ENCODE measurements at places on chromosomes 7 and 10.

DNA sequence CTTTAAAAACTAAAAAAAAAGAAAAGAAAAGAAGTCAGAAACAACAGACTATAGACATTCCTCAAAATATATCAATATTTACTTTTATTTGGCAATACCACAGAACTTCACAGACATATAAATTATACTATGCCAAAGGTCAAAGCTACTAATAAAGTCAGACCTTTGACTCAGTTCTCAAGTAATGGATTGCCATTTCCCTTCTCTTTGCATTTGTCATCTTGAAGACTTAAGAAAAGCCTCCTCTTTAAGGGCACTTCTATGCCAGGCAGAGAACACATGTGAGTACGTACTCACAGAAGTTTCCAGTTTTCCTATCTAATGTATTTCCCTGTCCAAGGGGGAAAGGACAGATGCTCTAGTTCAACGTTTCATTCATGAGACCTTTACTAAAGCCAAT is 37.6 kb downstream of the TNPO3 start:
- no peak for DNase-seq

GRCh38 chr10:29535012-29535777 is 99.6 kb downstream of the SVIL start:
- no peak for DNase-seq

DNA sequence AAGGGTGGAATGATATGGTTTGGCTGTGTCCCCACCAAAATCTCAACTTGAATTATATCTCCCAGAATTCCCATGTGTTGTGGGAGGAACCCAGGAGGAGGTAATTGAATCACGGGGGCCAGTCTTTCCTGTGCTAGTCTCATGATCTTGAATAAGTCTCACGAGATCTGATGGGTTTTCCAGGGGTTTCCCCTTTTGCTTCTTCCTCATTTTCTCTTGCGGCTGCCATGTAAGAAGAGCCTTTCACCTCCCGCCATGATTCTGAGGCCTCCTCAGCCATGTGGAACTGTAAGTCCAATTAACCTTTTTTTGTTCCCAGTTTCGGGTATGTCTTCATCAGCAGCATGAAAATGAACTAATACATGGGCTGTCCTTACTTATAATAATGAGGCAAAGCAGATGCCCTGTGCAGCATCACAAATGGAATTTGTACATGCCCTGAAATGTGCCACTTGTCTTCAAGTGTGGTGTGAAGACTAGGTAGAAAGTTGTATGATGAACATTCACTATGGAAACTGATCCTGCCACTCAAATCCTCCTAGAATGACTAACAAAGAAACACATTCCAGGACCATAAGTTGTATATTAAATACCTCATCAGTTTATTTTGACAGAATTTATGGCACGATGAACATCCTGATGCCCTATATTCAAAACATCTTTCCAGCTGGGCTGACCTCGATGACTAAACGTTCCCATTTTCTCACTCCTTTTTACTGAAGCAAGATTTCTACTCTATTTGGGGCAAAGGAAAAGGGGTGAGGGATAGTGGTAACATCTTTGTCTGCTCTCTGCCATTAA is 122.8 kb upstream of the CTTNBP2 start:
- no peak for DNase-seq

- DNase-seq: no peak
These were observed 162.3 kb upstream of the MTPN start for GRCh38 chr7:136139417-136139816.

DNA sequence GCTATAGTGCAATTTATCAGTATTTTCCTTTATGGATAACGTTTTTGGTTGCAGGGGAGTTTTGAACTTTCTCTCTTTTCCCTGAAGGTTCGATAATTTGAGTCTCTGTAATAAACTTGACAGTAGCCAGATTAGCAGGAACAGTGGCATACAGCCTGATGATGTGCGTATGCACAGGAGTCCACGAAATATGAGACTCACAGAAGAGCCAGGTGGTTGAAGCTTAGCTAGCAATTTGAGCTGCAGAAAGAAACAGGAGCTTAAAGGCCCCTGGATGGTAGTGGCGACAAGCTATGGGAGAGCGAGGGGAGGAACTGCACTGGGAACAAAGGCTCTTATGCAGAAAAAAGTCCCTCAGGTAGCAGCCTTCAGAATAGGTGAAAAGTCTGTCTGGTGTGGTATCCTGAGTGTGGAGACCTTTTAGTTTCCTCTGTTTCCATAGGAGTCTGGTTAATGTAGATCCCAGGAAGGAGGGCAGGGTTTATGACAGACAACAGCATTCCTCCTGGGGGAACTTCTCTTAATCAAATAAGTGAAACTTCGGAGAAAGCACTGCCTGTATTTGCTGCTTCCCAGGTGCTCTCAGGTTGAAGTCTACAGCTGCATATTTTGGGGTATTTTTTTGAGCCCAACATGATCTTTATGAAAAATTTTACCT is 32.7 kb downstream of the FANK1 start:
- DNase-seq: no peak

- no peak for DNase-seq
These were observed 277.1 kb upstream of the POM121L12 start for GRCh38 chr7:52758356-52758755.

DNA sequence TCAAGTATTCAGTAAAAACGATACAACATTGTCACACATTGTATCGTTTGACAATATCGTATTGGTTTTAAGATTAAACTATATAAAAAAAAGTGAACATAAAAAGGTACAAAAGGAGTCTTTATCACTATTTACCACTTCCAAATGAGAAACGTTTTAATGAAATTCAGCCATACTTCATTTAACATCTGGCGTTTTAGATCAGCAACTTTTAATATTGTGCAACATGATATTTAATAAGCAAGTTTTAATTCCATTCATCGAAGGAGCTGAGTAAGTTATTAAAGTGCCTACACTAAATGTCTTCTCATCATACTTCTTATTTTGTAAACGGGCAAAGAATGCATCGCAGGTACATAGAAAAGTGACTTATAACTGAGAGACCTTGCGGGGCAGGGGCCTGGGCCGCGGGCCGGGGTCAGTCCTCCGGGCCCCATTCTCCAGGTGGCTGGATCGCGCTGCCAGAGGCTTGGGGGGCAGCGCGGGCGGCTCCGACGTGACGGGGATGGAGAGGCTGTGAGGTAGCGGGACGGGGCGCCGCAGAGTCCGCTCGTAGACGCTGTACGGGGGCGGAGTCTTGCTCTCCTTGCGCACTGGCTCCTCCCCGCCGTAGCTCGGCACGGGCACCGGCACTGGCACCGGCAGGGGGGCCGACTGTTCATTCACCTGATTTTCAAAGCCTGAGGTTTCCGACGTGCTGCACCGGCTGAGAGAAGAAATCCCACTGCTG is 165.8 kb upstream of the IMMP2L start:
- no peak for DNase-seq

DNA sequence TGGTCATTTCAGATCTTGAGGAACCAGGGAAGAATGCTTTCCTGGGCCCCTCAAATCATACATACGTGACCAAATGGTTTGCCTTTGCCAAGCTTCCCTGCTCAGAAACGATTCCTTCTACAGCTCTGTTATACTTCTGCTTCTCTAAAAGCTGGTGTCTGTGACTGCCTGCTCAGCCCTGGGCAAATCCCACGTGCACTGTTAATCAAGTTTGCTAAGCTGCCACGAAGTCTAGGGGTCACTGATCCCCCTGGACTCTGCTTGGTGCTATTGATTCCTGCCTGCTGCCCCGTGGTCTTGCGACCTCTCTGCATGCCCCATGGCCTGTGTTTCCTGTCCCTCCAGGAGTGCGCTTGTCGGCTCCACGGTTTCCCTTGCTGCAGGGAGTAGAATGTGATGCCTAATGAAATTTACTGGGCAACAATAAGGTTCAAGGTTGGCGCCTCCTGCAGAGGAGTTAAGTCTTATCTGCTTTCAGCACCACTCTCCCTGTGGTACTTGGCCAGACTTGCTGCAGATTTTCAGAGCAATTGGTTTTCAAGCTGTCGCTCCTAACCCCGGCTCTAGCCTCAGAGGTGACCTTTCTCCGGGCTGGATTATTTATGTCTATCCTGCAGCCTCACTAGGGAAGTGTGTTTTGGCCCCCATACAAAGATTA is 201.6 kb upstream of the FZD8 start:
- no peak for DNase-seq

DNA sequence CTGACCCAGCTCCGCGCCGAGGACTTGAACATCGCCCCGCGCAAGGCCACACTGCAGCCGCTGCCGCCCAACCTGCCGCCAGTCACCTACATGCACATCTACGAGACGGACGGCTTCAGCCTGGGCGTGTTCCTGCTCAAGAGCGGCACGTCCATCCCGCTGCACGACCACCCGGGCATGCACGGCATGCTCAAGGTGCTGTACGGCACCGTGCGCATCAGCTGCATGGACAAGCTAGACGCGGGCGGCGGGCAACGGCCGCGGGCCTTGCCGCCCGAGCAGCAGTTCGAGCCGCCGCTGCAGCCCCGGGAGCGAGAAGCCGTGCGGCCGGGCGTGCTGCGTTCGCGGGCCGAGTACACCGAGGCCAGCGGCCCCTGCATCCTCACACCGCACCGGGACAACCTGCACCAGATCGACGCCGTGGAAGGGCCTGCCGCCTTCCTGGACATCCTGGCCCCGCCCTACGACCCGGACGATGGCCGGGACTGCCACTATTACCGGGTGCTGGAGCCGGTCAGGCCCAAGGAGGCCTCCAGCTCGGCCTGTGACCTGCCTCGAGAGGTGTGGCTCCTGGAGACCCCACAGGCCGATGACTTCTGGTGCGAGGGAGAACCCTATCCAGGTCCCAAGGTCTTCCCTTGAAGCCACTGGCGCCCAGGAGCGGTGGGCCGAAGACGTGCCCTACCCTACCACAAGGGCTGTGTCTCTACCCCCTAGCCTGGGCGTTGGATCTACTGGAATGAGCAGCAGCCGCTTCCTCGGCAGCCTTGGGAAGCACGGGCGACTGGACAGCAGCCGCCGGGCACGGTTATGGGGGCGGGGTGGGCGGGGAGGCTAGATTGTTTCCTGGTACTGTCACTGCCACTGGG is 945 bp downstream of the ADO start:
- DNase-seq: no peak

GRCh38 chr7:38428041-38428440 is 154.6 kb upstream of the TARP start:
- DNase-seq: no peak

DNA sequence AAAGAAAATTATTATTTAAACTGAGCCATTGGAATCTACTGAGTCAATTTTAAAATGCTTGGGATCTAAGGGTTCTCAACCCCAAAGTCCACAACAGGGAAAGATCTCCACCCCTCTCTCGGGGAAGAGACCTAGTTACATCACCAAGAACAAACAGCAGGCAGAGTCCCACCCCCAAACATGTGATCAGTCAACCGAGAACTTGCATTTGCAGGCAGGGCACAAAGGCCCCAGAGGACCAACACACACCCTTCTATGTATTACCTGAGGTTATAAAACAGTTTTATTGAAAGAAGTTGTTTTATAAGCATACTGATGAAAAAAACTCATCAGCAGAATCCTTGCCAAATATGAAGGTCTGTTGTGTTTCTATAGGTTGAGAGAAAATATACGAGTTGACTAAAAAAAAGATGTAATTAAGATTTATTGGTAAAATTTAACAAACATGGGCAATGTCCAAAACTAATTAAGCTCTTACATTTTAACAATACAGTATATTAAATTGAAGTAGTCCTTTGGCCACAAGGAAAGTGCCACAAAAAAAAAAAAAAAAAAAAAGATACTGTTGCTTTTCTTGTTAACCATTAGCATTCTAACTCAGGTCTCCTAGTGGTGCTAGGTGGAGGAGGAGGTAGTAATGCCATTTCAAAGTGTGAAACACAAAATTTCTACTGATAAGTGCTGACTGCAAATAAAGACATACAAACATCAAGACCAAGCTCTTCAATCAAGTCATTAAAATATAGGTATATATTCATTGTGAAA is 975 bp upstream of the USP54 start:
- DNase-seq: no peak

DNA sequence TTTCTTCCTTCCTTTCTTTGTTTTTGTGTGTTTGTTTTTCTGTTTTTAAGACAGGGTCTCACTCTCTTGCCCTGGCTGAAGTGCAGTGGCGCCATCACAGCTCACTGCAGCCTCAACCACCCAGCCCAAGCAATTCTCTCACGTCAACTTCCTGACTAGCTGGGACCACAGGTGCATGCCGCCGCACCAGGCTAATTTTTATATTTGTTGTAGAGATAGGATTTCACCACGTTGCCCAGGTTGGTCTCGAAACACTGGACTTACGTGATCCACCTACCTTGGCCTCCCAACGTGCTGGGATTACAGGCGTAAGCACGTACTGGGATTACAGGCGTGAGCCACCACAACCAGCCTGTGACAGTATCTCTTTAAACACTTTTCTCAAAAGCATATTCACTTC is 120.7 kb downstream of the DKK1 start:
- no peak for DNase-seq

DNA sequence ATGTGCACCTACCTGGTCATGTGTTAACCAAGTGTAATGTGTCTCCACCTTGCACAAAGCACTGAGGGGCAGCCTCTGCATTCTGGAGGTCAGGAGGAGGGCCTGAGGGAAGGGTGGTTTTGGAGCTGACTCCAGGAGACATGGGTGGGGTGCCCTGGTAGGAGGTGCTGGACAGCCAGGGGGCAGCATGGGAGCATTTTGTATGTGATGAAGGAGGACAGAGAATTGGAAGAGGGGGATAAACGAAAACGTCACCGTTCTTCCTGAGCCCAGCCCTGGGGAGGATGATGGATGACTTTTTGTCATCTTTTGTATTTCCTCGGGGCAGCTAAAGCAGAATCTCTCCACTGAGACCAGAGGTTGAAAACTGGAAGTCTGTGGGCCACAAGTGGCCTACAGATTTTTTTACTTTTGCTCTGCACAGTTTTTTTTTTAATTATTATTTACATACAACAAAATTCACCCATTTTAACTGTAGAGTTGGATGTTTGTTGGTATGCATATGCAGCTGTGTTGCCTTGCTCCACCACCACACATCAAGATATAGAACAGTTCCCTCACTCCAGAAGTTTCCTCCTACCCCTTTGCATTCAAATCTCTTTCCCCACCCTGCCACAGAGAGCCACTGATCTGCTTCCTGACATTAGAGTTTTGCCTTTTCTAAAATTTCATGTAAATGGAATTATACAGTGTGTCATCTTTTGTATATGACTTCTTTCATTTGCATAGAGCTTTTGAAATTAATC is 242.5 kb downstream of the VTI1A start:
- no peak for DNase-seq

- no peak for DNase-seq
These were observed 716.5 kb downstream of the INHBA start for GRCh38 chr7:40986351-40986873.

DNA sequence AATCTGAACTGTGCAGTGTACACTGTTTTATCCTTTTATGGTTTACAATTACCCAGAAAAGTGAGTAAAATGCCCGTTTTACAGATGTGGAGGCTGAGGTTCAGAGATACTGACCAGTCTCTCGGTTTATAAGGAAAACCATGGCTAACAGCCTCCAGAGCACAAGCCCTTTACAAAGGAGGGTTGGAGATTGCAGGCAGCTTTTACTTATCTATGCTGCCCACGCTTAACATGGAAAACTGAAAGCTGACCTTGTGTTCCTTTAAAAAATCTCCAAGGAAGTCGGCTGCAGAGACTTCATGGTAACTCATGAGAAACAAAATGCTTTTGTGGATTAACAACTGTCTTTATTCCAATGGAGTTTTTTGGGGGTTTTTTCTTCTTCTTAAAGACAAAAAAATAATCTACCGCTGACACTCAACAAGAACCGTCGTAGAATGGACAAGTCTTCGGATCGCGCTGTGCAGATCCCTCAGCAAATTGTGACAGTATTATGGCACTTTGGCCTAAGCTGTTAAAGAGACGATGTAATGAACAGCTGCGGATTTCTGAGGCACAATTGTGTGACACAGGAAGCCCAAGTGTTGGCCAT is 654 bp upstream of the SLF2 start:
- DNase-seq: no peak

- no peak for DNase-seq
These were observed 8.7 kb downstream of the ZNF37A start for GRCh38 chr10:38102880-38103279.

- no peak for DNase-seq
These were observed 155.5 kb downstream of the SVIL start for GRCh38 chr10:29479081-29479925.
